ENCODE measurements at places on chromosomes 12 and 14. TPM values are rescaled to one million over a fixed set of nuclear protein-coding genes. Genes with fewer than 3 reads are reported as not detected.

DNA sequence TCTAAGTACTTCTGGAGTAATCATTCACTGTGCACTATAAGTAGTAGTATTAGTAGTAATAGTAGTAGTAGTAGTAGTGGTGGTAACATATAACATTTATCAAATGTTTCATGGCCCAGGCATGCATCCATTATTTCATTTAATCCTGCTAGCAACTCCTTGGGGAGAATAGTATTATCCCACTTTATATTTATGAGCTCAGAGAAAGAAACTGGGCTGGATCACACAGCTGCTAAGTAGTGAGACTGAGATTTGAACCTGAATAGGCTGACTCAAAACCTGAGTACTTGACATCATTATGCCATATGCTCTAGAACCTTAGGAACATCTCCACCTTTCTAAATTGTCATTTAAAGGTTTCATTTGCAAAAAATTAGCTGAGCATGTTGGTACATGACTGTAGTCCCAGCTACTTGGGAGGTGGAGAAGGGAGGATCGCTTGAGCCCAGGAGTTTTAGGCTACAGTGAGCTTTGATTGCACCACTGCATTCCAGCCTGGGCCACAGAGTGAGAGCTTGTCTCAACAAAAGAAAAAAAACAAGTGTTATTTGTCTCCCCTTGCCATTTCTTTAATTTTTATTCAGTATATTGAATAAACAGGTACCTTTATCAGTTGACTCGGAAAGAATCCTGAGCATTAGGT is 11.4 kb upstream of the NID2 start:
- DNase-seq, result no peak

GRCh38 chr14:101595887-101596721 is 34.8 kb downstream of the DIO3 start:
- no peak for DNase-seq

ACSM4 gene
- not detected for total RNA-seq

- peak; percentile 88 for DNase-seq
These were observed at the start of gene PHETA1 for GRCh38 chr12:111368788-111369495. Gene PHETA1, minus strand, starts transcription at chr12:111369095. Its CDS starts 5,668 bp downstream, at chr12:111363427.

NUDT14 gene
- total RNA-seq, result 63.2 TPM

DNA sequence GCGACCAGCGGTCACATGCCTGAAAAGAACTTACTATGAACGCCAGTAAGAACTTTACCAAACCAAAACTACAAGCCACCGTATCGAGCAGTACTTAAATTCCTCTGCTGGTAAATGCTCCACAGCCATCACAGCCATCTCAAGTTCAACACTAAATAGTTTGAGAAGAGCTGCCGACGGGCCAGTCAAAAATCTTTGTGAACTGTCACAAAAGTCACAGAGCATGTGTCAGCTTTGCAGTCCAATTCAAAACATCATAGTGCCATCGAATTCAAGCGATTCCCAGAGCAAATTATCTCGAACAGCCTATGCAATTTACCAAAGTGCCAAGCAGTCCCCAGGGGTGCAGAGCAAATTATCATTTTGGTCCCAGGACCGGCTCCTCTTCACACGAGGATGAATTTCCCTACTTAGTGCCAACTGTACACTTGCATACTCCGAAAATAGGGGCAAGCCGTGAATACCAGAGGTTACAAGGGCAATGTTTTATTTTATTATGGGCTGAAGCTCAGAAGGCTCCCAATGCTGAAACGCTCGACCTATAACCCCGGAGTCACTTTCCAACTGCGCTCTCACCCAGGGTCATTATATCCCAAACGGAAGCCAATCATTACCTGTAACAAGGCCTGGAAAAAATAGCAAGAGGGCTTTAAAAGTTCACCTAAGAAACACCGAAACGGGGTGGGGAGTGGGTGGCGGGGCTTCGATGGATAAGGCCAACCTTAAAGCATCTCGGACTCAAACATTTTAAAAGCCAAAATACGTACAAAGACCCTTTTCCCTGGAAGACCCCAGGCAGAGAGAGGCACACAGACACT is 1.1 kb downstream of the LRP6 start:
- peak; percentile 56 for DNase-seq

GRCh38 chr14:68426661-68427549 is 366.0 kb downstream of the ZFP36L1 start:
- DNase-seq, result no peak

- DNase-seq, result no peak
These were observed 23.9 kb upstream of the FLVCR2 start for GRCh38 chr14:75554482-75554881.

DNA sequence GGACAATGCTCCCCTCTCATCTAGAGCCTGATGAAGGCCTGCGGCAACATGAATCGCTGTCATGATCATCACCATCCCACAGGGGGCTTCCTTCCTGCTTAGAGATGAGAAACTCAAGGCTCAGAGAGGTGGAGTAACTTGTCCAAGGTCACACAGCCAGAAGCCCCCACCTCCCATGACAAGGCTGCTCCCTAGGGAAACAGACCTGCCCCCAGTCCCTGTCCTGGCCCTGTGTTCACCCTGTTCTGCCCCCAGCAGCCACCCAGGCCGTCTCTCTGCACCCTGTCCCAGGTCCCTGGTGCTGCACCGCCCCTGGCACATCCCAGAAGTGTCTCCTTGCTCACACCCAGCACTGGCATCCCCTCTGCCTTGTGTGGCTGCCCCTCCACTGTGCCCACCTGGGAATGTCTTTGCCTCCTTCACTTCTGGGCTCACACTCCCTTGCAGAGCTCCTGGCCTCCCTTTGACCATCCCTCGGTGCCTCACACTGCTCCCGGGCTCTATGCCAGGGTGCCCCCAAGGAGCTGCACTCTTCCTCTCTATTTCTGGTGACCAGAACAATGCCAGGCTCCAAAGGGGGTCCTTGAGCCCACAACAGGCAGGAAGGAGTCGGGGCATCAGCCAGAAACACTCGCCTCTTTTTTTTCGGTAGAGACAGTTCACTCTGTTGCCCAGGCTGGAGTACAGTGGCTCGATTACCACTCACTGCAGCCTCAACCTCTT is 70.5 kb downstream of the BCL11B start:
- DNase-seq, result no peak

GRCh38 chr12:124772289-124773170 is 91.1 kb downstream of the SCARB1 start:
- DNase-seq, result no peak

KRT75 gene
- 0.08 TPM for total RNA-seq

SAMD15 gene
- 0.23 TPM for total RNA-seq

GRCh38 chr12:96606644-96607043 is 117.3 kb downstream of the CFAP54 start:
- no peak for DNase-seq

C12orf76 gene
- 12.9 TPM for total RNA-seq

CLEC2B gene
- not detected for total RNA-seq

- no peak for DNase-seq
These were observed 49.2 kb downstream of the SUSD6 start for GRCh38 chr14:69660344-69661193.

DNA sequence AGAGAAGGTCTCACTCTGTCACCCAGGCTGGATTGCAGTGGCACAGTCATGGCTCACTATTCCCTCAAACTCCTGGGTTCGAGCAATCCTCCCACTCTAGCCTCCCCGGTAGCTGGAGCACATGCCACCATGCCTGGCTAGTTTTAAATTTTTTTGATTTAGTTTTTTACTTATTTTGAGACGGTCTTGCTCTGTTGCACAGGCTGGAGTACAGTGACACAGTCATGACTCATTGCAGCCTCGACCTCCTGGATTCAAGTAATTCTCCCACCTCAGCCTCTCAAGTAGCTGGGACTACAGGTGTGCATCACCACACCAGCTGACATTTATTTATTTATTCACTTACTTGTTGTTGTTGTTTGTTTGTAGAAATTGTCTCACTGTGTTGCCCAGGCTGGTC is 22.2 kb upstream of the DIP2B start:
- DNase-seq, result no peak

CABP1 gene
- total RNA-seq, result 7.0 TPM

GRCh38 chr14:95183532-95184412 is 26.4 kb upstream of the DICER1 start:
- peak; percentile 10 for DNase-seq

GRCh38 chr14:92649934-92650545 is 98.4 kb downstream of the LGMN start:
- no peak for DNase-seq

GRCh38 chr12:50129290-50129689 is 17.3 kb downstream of the COX14 start:
- no peak for DNase-seq

DNA sequence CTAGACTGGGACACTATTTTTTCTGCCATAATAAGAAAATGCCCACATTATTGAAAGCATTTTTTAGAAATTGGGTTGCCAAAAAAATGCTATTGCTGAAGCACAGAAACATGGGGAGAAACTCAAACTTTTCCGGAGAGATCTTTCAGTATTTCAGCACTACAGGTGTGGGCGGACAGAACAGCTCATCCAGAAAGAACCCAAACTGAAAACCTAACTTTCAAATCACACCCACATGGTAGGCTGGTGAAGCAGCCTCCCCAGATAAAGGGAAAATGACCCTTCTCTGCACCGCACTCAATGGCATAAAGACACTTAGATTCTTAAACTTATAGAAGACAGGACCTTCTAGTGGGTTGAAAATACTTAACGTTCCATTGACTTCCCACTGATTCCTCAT is 62.3 kb upstream of the TMPO start:
- no peak for DNase-seq

ELK3 gene
- 1.3 TPM for total RNA-seq

LMNTD1 gene
- not detected for total RNA-seq

KRT80 gene
- 24.7 TPM for total RNA-seq

DACT1 gene
- total RNA-seq, result not detected

DNA sequence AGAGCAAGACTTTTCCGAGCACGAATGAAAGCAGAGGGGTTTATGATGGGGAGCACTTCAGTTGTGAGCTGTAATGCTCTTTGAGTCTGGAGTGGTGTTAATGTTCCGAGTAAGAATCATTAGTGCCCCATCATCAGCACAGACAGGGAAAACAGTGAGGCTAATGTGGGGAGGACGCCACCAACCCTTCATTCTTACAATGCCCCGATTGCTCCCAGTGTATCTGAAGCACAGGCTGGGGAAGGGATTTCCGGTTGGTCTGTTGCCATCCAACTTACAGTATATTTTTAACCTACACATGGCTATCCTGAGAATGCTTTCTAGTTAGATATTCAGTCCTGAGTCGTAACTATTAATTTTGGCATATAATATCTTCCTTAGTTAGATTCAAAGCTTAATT is 141.6 kb downstream of the APAF1 start:
- no peak for DNase-seq

DNA sequence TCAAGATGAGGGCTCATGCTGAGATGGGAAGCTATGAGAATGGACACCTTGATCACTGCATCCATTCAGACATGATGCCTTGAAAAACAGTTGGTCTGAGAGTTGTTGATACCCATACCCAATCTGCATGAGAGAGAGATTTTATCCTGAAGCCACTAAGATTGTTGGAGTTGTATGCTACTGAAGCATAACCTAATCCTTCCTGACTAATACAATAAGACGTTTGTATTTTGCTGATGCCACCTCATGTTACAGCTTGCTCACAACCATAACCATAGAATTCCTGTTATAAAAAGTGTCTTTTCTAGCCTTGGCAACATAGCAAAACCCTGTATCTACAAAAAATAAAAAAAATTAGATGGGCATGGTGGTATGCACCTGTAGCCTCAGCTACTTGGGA is 12.7 kb upstream of the SERPINA1 start:
- no peak for DNase-seq

DNA sequence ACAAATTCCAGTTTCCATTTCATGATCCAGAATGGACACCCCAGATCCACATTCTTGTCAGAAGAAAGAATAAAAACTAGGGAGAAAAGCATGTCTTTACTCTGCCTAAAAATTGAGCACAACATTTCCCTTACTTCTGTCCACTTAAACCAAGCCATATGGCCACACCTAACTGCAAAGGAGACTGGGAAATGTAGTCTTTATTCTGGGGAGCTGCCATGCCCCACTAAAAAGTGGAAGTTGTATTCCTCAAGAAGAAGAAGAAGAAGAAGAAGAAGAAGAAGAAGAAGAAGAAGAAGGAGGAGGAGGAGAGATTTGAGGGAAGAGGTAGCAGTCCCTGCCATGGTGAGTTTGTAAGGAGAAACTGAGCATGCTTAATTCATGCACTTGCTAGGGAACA is 84.5 kb downstream of the GPR65 start:
- DNase-seq, result no peak

SLC38A4 gene
- total RNA-seq, result 0.08 TPM
